ENCODE measurements at places on chromosomes 7 and 10.

GRCh38 chr7:2956526-2957368, 86.9 kb downstream of the CARD11 start:
- DNase-seq: no peak

- no peak for DNase-seq
Observed at GRCh38 chr7:142718313-142718712, 31.0 kb upstream of the PRSS1 start.

- DNase-seq: no peak
Observed at GRCh38 chr10:52221923-52222322, 92.2 kb upstream of the DKK1 start.

DNA sequence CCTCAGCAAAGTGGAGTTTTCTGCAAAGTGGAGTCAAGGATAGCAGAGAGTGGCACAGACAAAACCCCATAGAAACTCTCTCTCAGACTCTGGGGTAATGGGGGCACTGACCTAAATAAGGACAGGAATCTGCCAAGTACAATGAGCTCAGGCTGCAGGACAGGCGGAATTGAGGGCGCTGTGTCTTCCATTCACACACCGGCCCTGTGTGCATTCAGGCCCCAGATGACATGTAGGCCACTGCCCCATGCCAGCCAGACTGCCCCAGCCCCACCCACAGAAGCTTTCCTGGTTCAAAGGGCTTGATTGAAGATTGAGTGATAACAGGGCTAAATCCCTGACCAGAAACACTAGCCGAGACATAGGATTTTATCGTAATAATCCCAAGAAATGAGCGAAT, 52.7 kb downstream of the EEPD1 start:
- no peak for DNase-seq

GRCh38 chr10:88702848-88703597, 3.0 kb upstream of the LIPK start:
- no peak for DNase-seq

GRCh38 chr10:7526017-7526400, 115.2 kb upstream of the SFMBT2 start:
- DNase-seq: no peak

GRCh38 chr7:5214236-5214635, 24.2 kb downstream of the WIPI2 start:
- no peak for DNase-seq

Data from muscle of arm (tissue), 14 donors.